SJSA1 (cell line): ENCODE measurements at places on chromosomes 12 and 14. TPM values are rescaled to one million over a fixed set of nuclear protein-coding genes. Genes with fewer than 3 reads are reported as not detected.
A peak's percentile ranks its signal among the peaks of the same experiment; 100 is the strongest.

DNA sequence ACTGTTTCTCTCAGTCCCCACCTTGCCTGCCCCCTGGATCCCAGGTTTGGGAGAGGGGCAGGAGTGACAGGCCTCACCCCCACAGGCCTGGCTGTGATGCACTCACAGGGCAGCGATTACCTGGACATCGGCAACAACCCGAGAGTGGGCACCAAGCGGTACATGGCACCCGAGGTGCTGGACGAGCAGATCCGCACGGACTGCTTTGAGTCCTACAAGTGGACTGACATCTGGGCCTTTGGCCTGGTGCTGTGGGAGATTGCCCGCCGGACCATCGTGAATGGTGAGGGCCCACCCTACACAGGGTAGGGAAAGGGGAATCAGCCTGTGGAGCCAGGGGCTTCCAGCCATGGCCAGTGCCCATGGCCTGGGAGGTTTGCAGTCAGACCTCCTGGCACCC, 8.6 kb downstream of the ACVRL1 start:
- peaks cover 11% of the 10 kb centered on the region for H3K36me3 ChIP-seq
- H3K4me3 ChIP-seq, result no peak overlapping the region
- DNase-seq, result no peak
- H3K27ac ChIP-seq, result no peak overlapping the region

DBX2 gene
- not detected in 2 replicates for total RNA-seq

- no peaks in the 10 kb centered on the region for H3K36me3 ChIP-seq
- no peak for DNase-seq
- H3K4me3 ChIP-seq, result no peak overlapping the region
- H3K27me3 ChIP-seq, result no peaks in the 10 kb centered on the region
- H3K4me1 ChIP-seq, result no peaks in the 10 kb centered on the region
These were observed 37.6 kb downstream of the TMEM116 start for GRCh38 chr12:111975161-111975931.

DNA sequence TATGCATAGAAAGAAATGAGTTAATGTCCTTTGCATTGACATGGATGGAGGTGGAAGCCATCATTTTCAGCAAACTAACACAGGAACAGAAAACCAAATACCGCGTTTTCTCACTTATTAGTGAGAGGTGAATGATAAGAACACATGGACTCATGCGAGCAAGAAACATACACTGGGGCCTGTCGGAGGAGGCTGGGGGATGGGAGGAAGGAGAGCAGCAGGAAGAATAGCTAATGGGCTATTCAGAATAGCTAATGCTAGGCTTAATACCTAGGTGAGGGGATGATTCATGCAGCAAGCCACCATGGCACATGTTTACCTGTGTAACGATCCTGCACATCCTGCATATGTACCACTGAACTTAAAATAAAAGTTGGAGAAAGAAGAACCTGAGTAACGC, 29.1 kb upstream of the SYT1 start:
- H3K27me3 ChIP-seq, result no peaks in the 10 kb centered on the region
- H3K4me3 ChIP-seq, result no peak overlapping the region
- no peaks in the 10 kb centered on the region for H3K36me3 ChIP-seq
- H3K4me1 ChIP-seq, result no peaks in the 10 kb centered on the region

- DNase-seq, result no peak
- peaks cover 16% of the 10 kb centered on the region for H3K4me1 ChIP-seq
These were observed 94.1 kb downstream of the PHLDA1 start for GRCh38 chr12:75937486-75937885.

KRT3 gene
- 0.08 TPM in 1 of 2 replicates, not detected in the other for total RNA-seq

DNA sequence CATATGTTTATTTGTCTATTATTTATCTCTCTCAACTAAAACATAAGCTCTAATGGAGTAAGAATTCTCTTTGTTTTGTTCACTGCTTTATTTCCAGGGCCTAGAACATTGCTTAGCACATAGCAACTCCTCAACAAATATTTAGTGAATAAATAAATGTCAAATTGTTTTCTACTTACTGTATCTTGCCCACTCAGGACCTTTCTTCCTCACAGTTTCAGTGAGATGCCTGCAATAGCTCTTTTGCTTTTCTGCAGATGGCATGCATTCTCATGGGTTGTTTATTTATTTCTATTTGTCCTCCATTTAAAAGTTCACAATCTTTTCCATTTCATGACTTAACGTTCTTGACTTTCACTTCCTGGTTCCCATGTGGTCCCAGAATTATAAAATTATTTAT, 94.9 kb upstream of the TTC7B start:
- H3K4me3 ChIP-seq, result no peak overlapping the region
- DNase-seq, result peak; percentile 71
- no peaks in the 10 kb centered on the region for H3K36me3 ChIP-seq
- H3K27ac ChIP-seq, result peak overlapping the region; percentile 72
- peaks cover 8% of the 10 kb centered on the region for H3K4me1 ChIP-seq
- H3K27me3 ChIP-seq, result no peaks in the 10 kb centered on the region

DNA sequence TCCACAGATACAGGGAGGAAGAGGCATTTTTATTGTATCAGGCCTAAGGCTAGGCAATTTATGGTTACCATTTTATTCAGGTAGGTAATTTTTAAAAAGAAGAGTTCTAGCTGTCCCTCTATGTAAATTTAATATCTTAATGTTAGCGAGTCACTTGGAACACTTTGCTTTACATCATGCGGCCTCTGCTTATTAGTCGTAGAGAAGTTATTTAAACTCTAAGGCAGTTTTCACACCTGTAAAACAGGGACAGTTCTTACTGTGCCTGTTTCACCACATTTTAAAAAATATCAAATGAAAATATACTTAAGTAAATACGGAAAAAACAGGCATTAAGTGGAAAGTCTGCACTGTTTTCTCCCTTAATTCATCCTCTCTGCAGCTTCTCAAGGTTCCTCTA, 71.4 kb upstream of the POC1B start:
- H3K4me3 ChIP-seq, result no peak overlapping the region
- no peaks in the 10 kb centered on the region for H3K4me1 ChIP-seq
- peaks cover 17% of the 10 kb centered on the region for H3K36me3 ChIP-seq
- no peak overlapping the region for H3K27ac ChIP-seq
- H3K27me3 ChIP-seq, result no peaks in the 10 kb centered on the region

GRCh38 chr12:49947593-49948226, 2.8 kb upstream of the AQP2 start:
- no peak for DNase-seq
- H3K4me1 ChIP-seq, result no peaks in the 10 kb centered on the region
- no peak overlapping the region for H3K27ac ChIP-seq

DNA sequence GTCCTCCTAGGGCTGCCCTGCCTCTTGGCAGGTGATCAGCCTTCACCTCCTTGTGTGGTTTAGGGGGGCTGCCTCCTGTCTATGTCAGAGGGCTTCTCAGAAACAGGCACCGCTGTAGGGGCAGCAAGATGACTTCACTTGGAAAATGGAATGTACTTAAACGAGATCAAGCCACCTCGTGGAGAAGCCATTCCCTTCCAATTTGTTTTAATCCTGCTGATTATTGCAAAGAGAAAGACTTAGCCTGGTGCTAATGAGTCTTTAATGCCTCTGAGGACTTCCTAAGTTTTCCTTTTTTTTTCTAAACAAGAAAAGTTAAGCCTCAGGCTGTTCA, 62.3 kb upstream of the RFLNA start:
- no peak for DNase-seq
- H3K4me3 ChIP-seq, result no peak overlapping the region
- H3K27me3 ChIP-seq, result no peaks in the 10 kb centered on the region

GRCh38 chr12:55711786-55712553, 3.9 kb upstream of the BLOC1S1 start:
- no peak for DNase-seq
- no peaks in the 10 kb centered on the region for H3K36me3 ChIP-seq
- no peak overlapping the region for H3K4me3 ChIP-seq
- no peak overlapping the region for H3K27ac ChIP-seq
- peaks cover 11% of the 10 kb centered on the region for H3K4me1 ChIP-seq
- peaks cover 24% of the 10 kb centered on the region for H3K27me3 ChIP-seq

DNA sequence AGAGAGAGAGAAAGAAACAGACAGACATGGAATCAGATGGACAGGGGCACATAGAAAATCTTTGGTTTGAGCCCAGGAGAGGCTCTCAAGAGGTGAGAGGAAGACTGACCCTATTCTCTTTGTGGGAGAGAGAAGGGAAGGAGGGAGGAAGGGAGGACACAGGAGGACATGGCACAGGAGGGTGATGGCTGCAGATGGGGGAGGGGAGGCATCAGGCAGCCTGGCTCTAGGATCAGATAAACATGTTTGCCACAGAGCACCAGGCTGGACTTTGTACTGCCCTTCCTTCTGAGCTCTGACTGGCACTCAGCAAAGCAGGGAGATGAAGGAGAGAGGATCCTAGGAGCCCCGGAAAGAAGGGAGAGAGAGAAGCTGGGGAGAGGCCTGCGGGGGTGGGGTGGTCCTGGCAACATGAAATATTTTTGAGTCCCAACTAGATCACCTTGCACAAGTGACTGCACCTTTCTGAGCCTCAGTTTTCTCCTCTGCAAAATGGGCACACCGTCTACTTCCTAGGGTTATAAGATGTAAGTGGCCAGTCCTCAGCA, 6.1 kb downstream of the HNF1A start:
- no peaks in the 10 kb centered on the region for H3K4me1 ChIP-seq
- DNase-seq, result no peak

PPFIA2 gene
- total RNA-seq, result 0.47 and 1.1 TPM in 2 replicates

DNA sequence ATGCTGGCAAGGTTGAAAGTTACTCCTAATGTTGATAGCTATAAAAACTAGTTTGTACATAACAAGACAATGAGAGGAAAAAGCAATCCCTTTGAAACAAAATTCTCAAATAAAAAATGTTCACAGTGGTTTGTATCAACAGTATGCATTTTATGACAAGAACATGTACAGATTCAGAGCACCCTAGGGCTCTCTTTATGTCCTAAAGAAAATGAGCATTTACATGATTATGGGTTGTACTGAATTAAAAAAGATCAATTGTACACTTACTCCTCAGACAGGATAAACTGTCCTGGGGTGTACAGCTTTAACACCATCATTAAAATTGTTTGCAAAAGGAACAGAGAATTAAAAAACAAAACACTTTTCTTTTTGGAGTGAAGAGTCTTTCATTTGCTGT, 22.2 kb downstream of the PPP1CC start:
- peaks cover 91% of the 10 kb centered on the region for H3K36me3 ChIP-seq
- no peak overlapping the region for H3K4me3 ChIP-seq
- no peaks in the 10 kb centered on the region for H3K27me3 ChIP-seq
- H3K4me1 ChIP-seq, result no peaks in the 10 kb centered on the region
- no peak for DNase-seq

ANKRD33 gene
- not detected in 2 replicates for total RNA-seq

GRCh38 chr14:105272623-105273022, 24.3 kb downstream of the BTBD6 start:
- H3K27ac ChIP-seq, result no peak overlapping the region
- H3K27me3 ChIP-seq, result no peaks in the 10 kb centered on the region
- H3K36me3 ChIP-seq, result no peaks in the 10 kb centered on the region
- no peak for DNase-seq

ACRBP gene
- not detected in 2 replicates for total RNA-seq

DNA sequence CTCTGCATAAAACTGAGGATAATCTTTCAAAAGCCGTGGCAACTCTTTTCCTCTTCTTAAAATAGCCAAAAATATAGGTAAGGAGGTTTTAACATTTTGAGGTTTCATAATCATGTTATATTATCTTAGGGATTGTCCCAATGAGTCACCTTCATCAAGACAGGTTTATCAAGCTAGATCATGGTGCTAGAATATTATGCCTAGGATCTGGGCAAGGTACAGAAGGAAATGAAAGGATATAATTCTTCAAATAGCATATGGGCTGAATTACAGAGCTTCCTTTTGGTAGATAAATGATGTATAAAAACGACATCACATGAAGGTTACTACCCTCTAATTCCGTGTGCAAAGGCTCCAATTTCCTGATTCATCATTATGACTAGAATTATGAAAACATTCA, 28.6 kb upstream of the TBC1D15 start:
- no peaks in the 10 kb centered on the region for H3K4me1 ChIP-seq
- peaks cover 23% of the 10 kb centered on the region for H3K27me3 ChIP-seq
- no peaks in the 10 kb centered on the region for H3K36me3 ChIP-seq
- no peak overlapping the region for H3K4me3 ChIP-seq
- no peak overlapping the region for H3K27ac ChIP-seq

DNA sequence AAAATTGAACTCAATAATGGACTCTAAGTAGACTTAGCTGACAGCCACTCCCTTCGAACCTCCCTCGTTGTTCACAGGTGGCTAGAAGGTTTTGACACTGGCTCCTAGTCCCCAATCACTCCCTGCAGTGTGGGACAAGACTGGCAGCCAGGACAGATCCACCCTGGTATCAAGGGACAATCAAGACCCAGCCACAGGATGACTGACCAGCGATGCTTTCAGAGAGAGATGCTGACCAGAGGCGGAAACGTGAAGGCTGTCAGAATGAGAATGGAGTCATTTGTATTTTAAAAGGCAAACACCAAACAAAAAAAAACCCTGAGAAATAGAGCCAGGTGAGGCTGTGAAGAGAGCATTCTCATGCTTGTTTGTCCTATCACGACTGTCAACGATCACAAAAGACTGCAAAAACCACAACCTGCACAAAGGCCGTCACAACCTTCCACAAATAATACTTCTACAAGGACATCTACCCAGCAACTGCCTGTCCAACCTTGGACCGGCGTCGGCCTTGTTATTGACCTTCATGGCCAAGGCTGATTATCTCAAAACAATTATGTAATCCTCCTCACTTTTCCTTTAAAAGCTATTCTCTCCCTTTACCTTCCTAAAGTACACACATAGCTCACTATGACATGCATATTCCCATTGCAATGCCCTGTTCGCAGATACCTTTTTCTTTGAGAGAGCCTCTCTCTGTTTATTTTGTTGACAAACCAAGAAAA, 13.2 kb downstream of the EIF5 start:
- H3K4me3 ChIP-seq, result no peak overlapping the region
- no peaks in the 10 kb centered on the region for H3K4me1 ChIP-seq
- H3K27ac ChIP-seq, result no peak overlapping the region
- peaks cover 29% of the 10 kb centered on the region for H3K36me3 ChIP-seq
